ENCODE measurements at places on chromosomes 13 and 19.

- DNase-seq, result no peak
These were observed 41.0 kb upstream of the SIAH3 start for GRCh38 chr13:45892513-45892912.

- peak; percentile 43 for DNase-seq
These were observed 3.0 kb downstream of the DZIP1 start for GRCh38 chr13:95641291-95642027.

- DNase-seq, result no peak
These were observed 5.2 kb upstream of the OR7A5 start for GRCh38 chr19:14840206-14840605.

GRCh38 chr13:103004661-103005345 lies 61.4 kb downstream of the SLC10A2 start:
- DNase-seq, result no peak

DNA sequence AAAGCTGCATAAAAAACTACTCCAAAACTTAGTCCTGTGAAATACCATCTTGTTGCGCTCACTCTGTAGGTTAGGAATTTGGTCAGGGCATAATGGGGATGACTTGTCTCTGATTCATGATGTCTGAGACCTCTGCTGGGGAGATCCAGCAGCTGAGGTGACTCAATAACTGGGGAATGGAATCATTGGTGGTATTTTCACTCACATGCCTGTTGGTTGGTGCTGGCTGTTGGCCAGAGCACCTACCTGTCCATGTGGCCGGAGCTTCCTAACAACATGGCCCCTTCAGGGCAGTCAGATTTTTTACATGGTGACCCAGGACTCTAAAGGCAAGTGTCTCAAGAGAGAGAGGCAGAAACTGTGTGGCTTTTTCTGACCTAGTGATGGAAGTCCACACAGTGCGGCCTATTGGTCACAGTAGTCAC lies 7.4 kb upstream of the ESD start:
- no peak for DNase-seq

GRCh38 chr13:66557357-66557756 lies 672.8 kb downstream of the PCDH9 start:
- DNase-seq, result no peak

DNA sequence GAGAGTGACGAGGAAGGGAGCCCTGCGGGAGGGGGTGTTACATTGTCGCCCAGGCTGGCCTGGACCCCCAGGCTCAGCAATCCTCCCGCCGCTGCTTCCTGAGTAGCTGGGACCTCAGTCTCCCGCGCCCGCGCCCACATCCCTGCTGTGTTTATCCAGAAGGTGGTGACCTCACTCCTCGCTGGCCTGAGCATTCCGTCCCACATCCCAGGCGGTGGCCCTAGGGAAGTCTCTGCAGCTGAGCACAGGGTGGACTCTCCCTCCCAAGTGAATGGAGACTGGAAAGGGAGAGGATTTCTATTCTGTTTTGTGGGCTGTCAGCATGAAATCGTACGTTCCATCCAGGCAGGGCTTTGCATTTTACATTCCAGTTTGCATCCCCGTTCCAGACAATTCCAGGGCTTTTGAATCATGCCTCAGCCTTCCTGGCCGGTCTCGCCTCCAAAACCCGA lies 401 bp upstream of the ZNF765 start:
- DNase-seq, result peak; percentile 45

DNA sequence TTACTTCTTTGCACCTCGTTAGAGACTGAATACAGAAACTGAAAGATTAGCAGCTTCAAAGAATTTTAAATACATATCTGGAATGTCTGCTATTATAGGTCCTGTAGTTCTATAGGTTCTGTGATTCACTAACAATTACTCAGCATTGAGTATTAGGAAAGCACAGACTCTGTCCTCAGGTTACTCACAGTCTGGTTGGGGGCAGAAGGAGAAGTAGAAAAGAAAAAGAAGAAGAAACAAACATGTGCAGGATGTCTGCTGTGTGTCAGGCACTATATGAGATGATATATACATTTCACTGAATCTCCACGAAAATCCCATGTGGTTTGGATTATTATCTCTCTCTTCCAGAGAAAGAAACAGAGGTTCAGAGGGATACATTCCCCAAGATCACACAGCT lies 40.1 kb downstream of the SERTM1 start:
- DNase-seq, result no peak

DNA sequence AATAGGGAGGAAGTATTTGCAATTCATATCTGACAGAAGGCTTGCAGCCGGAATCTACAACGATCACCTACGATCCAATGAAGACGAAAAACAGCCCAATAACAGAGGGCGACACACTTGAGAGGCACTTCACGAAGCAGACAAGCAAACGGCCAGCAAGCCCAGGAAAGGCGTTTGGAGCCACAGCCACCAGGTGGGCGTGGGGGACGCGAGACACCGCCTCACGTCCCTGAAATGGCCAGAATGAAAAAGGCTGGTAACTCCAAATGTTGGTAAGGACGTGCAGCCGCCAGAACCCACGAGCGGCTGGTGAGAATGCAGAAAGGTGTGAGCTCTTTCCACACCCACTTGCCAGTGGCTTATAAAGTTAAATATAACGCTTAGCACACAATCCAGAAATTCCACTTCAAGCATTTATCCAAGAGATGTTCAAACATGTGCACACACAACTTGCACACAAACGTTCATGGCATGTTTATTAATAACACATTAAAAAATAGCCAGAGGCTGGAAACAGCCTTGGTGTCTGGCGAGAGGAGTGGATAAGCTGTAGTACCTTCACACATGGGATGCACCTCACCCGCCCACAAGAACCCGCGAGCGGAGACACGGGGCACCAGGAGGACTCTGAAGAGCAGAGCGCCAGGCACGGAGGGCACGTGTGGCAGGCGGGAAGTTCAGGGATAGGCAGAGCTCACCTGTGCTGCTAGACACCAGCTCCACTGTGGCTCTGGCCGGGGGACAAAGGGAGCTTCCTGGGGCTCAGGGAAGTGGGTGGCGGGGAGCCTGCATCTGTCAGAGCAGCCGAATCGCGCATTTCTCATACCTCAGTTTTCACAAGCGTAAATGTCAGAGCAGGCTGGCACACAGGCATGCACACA lies 89.3 kb downstream of the SPACA7 start:
- DNase-seq, result no peak

- no peak for DNase-seq
These were observed 61.5 kb upstream of the TDRD3 start for GRCh38 chr13:60335531-60335930.

DNA sequence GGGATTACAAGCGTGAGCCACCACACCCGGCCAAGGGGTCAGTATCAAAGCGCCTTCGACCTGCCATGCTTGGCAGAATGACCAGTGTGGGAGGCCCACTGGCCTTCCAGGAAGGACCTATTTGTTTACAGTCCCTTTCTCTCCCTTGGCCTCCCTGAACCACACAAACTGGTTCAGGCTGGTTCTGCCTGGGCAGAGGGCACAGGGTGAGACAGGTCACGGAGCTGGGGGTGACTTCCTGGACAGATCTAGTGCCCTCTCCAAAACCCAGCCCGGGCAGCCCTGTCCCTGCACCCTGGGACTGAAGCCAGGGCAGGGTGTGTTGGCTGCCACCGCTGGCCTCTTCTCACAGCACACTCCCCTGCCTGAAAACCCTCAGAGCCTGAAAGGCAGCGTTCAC lies 11.3 kb downstream of the PLEKHF1 start:
- peak; percentile 79 for DNase-seq

DNA sequence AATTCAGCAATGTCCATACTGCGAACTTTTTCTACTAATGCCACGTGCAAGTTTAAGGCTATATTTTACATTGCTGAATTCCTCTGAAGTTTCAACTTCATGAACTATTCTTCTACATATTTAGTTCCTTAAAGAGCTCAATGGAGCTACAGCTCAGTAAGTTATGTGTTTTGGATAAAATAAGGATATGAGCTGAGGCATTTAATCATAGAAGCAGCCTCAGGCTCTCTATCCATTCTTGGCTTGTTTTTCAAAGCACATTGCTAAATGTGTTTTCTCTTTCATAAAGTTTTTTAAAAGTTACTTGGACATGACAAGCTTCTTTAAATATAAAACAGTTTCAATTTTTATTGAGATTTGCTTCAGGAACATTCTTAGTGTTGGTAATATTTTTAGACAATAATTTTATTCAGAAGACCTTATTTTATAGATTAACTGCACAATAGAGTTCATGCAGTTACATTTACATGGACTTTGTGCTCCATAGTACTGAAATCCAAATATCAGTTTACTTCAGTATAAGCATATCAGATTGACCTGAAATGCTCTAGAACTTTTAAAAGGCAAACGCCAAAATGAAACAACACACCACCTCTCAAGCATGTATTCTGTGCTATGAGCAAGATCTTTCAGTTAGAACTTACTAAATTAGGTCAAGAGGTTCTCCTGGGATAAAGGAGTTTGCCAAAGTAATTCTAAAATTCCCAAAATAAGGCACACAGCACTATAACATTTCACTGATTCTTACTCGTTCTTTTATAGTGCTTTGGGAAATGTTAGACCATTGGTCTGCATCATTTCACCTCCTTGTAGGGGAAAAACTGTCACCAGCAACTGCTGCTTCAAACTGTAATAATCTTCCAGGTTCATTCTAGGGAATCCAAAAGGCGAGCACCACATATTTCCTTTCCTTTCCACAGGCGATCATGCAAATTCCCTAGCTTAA lies 275.5 kb downstream of the ENOX1 start:
- no peak for DNase-seq

GRCh38 chr13:103066079-103066780 lies at the start of gene SLC10A2:
SLC10A2 (minus strand) TSS chr13:103066417; CDS start chr13:103066249, 168 bp downstream.
- no peak for DNase-seq

Measured in thyroid gland (tissue), 4 donors.